ENCODE measurements at places on chromosomes 16 and 17.

DNA sequence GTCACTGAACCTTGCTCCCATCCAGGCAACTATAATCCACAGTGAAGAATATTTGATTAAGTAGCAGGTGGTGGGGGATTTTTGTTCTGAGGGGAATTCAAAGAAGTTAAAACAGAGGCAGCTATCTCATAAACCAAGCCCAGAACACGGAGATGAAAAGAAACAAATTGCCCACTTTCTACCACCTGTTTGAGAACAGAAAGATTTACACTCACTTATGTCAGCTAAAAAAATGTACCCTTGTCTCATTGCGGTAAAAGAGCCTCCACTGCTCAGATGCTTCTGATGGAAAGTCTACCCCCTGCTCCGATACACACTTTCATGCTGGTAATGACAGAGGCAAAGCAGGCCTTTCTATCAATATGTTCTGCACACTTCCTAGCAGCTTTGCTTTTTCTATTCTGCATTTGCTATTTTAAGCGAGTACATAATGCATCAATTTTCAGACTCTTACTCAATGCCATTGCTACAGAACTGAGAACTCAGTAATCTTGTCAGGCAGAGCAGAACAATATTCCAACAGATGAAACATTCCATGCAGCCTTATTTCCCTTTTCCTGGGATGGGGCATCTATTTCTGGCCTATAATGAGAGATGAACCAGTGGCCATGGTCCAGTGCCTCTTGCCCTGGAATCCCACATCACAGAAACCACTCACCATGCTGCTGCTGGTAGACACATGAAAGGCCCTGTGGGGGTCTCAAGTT is 29.0 kb downstream of the CDK5R1 start:
- DNase-seq, result no peak

GRCh38 chr16:2806286-2806685 is 8.0 kb downstream of the PRSS41 start:
- DNase-seq, result no peak

GRCh38 chr17:47992216-47992615 is 21.3 kb downstream of the CDK5RAP3 start:
- DNase-seq, result no peak

DNA sequence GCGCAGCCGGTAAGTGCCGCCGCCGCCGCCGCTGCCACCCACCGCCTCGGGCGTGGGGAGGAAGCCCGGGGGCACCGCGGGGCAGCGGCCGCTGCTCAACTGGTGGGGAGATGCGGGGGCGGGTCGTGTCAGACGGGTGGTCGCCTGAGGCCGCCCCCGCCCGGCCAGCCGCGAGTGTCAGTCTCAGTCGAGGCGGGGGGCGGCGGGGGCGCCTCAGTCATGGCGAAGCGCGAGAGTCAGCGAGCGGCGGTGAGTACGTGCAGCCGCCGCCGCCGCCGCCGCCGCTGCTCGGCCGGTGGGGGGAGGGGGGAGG is 76.2 kb downstream of the CHD9 start:
- no peak for DNase-seq

DNA sequence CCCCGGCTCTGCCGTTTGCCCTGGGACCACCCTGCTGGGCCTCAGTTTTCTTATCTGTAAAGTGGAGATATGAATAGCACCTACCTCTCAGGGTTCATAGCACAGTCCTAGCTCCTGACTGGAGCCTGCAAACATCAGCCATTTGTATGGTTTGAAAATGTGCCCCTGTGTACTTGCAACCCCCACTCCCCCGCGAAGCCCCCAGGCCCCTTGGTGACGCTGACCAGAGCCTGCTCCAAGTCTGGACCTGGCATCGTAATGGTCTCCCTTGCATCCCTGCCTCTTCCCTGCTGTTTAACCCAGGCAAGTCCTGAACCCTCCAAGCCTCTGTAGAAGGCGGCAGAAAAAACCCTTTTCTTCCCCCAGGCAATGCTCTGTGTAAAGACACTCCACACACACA is 128.0 kb downstream of the IRF8 start:
- no peak for DNase-seq
